ENCODE measurements at places on chromosomes 3 and 15.

- no peak for DNase-seq
These were observed 72.4 kb upstream of the MME start for GRCh38 chr3:155007729-155008128.

- DNase-seq: no peak
These were observed 10.2 kb downstream of the MUC4 start for GRCh38 chr3:195801251-195802183.

DNA sequence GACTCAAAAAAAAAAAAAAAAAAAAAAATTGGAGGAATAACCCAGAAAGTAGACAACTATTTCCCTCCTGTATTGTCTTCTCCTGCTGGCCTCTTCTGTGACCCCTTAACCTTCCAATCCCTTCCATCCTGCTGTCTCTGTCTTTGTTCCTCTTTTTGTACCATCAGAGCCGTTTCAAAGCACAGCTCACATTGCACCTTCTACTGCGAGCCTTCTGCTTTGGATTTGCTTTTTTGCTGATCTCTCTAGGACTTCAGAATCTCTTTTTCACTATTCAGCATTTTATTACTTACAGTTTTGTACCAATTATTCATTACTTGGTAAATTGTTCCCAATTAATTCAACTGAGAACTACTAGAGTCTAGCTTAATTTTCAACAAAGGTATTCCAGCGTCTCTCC, 284.0 kb upstream of the TBL1XR1 start:
- DNase-seq: no peak

GRCh38 chr3:70979983-70980645, 603.4 kb downstream of the FOXP1 start:
- no peak for DNase-seq

DNA sequence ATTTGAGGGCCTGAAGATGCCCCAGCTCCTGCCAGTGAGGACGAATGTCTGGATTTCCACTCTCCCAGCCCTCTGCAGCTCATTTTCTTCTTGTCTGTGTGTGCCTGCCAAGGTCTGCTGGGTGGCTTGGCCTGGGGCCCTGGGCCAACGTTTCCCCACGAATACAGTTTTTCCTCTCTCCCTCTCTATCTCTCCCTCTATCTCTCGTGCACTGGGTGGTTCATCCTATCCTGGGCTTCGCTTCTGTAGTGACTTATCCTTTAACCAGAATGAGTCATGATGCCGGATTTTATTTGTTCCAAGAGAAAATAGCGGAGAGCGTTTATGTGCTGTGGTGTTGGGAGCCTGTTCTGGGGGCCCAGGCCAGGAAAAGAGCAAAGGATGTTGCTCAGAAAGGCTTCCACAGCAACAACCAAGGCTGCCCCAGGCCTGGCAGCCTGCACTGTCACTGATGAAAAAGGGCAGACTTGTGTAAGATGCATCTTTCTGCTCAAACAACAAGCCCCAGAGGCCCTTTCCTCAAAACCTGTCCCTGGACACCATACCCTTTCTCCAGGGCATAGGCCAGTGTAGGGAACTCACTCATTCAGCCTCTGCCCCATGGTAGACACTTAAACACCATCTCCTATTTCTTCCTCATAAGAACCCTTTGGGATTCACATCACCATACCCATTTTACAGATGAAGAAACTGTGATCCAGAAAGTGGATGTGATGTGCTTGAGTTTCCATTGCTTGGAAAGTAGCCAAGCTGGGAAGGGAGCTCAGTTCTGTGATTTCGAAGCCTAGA, 47.3 kb downstream of the ITGA11 start:
- DNase-seq: peak; percentile 91

DNA sequence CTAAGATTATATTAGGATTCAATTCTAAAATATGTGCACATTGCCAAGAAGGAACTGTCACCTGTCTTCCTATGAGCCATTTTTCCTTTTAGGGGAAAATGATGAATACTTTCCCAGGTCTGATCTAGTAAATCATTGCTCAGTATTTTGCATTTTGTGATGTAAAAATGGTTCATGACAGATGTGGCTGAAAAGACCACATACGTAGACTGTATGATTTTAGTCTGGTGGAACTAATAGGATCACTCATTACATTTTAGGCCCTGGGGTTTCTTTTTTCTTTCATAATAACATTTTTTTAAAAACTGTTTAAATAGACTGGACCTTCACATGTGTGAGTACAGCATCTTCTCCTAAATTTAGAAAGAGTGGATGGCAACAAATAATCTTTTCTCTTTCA, 201.7 kb upstream of the MLF1 start:
- no peak for DNase-seq

DNA sequence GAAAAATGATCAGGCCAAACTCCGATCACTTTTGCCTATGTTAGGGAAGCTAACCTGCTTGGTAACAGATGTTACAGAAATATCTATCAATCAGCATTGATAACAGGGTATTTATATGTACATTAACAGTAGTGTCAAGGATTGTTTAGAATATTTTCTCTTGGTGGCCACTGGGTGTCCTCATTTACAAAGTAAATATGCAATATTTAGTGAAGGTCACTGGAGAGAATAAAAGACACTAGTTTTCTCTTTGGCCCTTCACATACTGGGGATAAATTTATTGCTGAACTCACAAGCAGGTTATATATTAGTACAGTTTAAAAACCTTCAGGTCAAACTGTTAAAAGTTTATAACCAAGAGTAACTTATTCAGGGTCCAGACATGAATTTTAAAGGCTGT, 69.0 kb downstream of the TIGIT start:
- DNase-seq: peak; percentile 57

- no peak for DNase-seq
These were observed 66.9 kb downstream of the BFSP2 start for GRCh38 chr3:133466531-133467386.

DNA sequence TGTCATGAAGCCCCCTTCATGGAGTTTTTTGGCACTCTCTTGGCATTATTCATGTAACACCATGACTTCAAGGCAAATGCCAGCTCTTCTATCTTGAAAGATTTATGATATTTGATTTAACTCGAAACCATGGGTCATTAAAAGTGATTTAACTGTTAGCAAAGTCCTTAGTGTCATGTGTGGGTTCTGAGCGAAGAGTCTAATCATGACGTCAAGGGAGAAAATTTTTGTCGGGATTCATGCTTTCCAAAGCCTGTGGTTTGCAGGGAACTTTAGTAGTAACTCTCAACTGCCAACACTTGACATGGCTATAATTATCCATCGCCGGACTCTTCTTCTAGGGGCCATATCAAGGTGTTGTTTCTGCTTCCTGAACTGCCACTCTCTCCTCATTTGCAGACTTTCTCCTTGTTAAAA, 11.5 kb downstream of the GXYLT2 start:
- peak; percentile 22 for DNase-seq

DNA sequence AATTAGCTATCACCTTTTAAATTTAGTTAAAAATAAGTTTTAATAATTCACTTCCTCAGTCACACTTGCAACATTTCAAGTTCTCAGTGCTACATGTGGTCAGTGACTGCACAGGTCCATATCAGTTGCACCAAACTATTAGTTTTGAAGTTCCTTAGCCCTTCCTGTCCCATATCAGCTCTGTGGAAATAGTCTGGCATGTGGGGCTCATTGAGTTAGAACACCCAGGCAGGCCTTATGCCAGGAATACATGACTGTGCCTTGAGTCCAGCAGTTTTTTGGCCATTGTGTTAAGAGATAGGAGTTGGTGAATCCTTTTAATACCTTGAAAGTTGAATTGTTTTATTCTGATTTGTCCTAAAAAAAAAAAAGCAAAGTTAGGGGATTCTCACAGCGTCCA, 153.7 kb upstream of the BFSP2 start:
- no peak for DNase-seq

GRCh38 chr3:159473206-159473605, 515.4 kb upstream of the IL12A start:
- no peak for DNase-seq

DNA sequence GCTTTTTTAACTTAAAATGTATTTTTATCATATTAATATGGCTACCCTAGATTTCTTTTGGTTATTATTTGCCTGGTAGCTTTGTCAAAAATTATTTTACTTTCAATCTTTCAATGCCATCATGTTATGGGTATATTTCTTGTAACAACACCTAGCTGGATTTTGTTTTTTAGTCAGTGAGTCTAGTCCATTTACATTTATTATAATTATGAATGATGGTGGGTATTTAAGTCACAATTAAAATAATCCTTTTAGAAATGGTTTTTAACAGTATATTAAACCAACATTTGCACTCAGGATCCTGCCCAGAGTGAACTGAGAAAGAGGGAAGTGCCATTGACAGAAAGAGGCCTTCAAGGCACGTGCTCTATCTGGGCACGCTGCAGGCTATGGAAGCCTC, 39.8 kb upstream of the NUDT16 start:
- DNase-seq: no peak

DNA sequence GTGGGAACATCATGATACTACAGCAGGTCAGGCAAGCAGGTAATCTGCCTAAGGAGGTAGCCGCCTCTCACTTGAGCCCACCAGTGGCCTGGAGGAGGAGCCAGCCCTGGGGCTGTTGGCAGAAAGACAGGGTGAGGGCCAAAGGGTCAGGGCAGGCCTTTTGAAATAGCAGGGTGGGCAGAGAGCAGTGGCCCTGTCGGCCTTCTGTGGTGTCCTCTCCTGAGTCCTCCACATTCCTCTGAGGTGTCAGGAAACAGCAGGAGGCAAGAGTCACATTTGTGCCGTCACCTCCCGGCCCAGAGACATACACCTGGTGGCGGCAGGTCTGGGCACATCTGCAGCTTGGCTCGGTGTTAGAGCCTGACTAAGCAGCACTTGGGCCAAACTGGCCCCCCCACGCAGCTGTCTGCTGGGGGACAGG, 3.9 kb upstream of the BNC1 start:
- DNase-seq: no peak

DNA sequence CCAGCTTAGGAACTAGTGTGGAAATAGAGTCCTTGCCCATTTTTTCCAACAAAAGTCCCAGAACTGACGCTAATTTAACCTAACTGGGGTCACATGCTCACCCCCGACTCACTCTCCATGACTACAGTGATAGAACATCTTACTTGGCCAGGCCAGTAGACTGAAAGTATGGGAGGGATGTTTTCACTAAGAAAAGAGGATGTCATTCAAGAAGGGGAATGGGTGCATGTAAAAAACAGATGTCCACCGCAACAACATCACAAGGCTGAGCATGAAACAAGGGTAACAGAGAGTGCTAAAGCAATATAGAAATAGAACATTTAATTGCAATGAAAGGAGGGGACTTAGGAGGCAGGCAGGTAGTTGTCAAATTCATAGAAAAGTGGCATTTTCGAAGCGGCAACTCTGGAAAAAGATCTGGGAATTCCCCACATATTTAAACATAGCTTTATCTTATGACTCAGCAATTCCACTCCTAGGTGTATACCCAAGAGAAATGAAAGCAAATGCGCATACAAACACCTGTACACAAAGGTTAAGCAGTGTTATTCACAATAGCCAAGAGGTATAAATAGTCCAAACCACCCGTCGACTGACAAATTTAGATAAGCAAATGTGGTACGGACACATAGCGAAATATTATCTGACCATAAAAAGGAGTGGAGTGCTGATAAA, 41.1 kb upstream of the UBE2E2 start:
- peak; percentile 33 for DNase-seq

DNA sequence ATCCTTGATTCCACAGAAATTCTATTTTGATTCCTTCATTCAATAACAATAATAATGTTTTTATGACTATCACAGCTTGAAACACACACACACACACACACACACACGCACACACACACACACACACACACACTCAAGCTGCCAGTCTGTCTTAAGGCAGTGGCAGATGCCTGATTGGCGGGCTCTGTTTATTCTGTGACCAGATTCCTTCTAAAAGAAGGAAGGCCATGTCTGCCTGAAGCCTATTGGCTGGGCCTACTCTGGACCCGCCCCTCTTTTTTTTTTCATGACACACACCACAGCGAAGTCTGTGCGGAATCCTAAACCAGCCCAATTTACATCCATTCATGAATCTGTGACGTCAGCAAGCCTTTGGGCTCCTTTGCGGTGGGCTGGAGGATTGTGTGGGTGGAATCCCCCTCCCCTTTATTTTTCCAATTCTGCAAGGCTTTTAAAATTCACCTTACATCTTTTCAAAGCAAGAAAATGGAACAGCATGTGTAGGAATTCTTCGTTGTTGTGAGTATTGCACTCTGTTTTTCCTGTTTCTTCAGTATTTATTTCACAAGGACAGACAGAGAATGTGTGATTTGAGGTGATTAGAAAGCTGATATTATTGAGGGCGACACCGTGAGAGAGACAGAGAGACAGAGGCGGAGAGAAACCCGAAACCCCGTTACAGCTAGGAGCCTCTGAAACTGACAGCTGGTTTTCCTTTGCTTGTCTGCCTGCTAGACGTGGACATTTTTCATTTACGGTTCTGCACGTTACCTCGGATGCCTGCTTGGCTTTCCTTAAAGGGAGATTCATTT, at the start of gene MAP3K13:
MAP3K13 (plus strand) TSS at position 287 of the 812 bp plus-strand sequence. CDS start 65,446 bp downstream, outside the sequence.
- peak; percentile 96 for DNase-seq

GRCh38 chr15:94229591-94230369, 1.6 kb upstream of the MCTP2 start:
- DNase-seq: no peak

DNA sequence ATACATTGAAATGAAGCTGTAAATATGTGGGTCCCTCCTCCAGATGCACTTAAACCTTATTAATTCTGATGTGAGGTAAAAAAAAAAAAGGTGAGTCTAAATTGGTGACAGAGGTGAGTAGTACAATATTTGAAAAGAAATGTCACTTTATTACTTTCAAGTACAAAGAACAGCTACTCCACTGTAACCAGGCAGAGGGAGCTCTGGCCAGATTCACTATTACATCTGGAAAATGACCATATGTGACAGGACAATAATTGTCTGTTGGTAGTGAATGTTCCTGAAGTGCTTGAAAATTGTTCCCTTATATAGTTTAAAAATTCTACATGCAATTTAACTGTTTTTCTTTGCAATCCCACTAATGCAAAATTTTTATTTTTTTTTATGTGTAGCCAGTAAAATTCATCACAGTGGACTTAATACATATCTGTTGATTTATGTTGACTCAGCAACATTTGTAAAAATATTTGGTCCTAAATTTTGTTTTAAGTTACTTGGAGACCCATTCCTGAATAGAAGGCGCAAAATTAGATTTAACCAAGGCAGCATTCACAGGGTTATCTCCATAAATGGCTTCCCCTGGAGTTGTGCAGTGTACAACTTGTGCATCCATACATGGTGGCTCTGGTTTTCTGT, 231.9 kb upstream of the TBC1D5 start:
- peak; percentile 14 for DNase-seq

DNA sequence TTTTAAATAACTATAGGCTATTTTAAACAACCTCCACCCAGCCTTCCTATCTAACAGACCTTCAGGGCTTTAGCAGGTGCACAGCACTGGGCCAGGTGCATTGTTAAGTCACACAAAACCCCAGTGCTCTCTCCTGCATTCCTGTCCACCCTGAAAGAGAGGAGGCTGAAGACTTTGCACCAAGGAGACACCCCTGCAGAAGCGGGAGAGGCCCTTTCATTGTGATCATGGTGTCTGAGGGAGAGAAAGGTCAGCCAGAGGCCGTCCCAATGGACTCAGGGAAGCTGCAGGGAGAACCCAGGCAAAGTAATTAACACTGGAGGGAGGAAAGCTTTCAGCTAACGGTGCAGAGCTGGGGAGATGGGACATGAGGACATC, 5.2 kb downstream of the LRIG1 start:
- no peak for DNase-seq

GRCh38 chr3:15501126-15501525, 20.4 kb downstream of the COLQ start:
- DNase-seq: no peak
